ENCODE measurements at places on chromosomes 4 and X. TPM values are rescaled to one million over a fixed set of nuclear protein-coding genes. Genes with fewer than 3 reads are reported as not detected.

DNA sequence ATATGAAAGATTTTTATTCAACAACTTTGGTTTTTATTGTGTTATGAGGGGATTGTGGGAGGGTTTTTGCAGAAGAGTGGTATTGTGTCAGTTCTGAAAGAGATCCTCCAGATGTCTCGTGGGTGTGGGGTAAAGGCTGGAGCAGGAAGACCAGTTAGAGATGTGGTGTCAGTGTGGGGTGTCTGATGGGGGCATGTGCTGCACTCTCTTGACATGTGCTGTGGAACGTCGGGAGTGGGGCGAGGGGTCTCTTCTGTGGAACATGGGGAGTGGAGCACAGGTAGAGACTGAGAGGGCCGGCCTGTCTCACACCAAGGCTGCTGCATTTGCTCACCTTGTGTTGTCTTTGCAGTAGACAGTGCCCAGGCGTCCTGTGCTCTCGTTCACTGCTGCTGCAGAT, 37.6 kb downstream of the FAM193A start:
- peaks cover 13% of the 10 kb centered on the region for H3K4me1 ChIP-seq
- peak overlapping the region; percentile 19 for H3K4me3 ChIP-seq
- H3K27ac ChIP-seq: peak overlapping the region; percentile 32
- peaks cover 4% of the 10 kb centered on the region for H3K27me3 ChIP-seq
- H3K36me3 ChIP-seq: peaks cover 12% of the 10 kb centered on the region
- DNase-seq: no peak

Gene TKTL2
- total RNA-seq: not detected

Gene HS3ST1
- total RNA-seq: 0.44 TPM

Gene KLB
- not detected for total RNA-seq

DNA sequence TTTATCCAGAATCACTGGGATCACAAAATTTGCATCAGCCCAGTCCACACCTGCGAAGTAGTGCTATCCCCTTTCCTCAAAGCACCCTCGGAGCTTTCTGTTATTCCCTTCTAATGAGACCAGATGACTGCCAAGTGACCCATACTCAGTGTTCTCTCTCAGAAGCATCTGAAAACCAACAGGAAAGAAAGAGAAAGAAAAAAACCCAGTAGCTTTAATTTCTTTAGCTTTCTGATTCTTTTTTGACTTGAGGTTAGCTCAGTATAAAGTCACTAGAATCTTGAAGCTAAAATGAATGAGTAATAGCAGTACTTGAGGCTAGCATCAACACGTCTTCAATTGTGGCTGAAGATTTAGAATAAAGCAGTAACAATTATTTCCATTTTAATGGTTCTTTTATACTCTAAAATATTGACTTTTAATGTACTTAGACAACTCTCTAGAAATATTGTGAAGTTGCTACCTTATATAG, 124.4 kb downstream of the ANK2 start:
- H3K4me3 ChIP-seq: no peak overlapping the region
- H3K27me3 ChIP-seq: no peaks in the 10 kb centered on the region
- H3K36me3 ChIP-seq: no peaks in the 10 kb centered on the region
- H3K27ac ChIP-seq: no peak overlapping the region
- DNase-seq: no peak
- no peaks in the 10 kb centered on the region for H3K4me1 ChIP-seq

DNA sequence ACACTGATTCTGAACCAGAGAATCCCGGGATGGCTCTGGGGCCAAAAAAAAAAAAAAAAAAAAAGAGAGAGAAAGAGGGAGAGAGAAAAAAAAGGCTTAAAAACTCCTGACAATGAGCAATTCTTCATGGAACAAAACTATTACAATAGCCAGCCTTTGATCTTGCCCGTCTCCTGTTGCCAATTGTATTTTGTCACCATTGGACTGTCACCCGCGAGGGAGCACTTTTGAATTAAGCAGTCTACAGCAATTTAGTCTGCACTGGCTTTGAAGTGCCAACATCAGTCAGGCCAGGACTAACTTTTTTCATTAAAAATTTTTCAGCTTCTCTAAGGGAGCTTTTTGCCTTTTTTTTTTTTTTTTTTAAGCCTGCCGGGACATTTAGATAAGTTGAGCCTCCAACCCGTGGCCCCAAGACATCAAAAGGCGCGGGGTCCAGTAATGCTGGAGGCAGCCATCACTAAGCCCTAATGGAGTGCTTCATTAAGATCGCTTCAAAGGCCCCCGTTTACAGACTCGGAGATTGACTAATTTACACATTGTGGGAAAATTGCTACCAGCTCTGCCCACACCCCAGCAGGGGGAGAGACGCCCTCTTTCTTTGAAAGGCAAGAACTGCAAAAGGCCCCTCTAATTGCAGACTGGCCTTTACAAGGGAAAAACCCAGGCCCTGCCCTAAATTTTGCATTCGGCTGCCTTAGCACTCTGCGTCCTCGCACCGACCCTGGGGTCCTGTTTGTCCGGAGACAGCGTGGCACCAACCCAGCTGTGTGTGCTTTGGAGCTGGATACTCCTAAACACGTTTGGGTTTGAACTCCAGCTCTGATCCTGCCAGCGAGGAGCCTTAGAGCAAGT, 98.1 kb upstream of the MSX1 start:
- no peak overlapping the region for H3K27ac ChIP-seq
- no peaks in the 10 kb centered on the region for H3K36me3 ChIP-seq
- DNase-seq: peak; percentile 30
- peaks cover 13% of the 10 kb centered on the region for H3K27me3 ChIP-seq
- H3K4me3 ChIP-seq: no peak overlapping the region
